ENCODE measurements at places on chromosomes 13 and 19.

- no peak for DNase-seq
Measured at GRCh38 chr13:82614086-82614485, 1268.2 kb downstream of the SLITRK1 start.

GRCh38 chr19:20513189-20513904 is 52.2 kb downstream of the ZNF737 start:
- no peak for DNase-seq

DNA sequence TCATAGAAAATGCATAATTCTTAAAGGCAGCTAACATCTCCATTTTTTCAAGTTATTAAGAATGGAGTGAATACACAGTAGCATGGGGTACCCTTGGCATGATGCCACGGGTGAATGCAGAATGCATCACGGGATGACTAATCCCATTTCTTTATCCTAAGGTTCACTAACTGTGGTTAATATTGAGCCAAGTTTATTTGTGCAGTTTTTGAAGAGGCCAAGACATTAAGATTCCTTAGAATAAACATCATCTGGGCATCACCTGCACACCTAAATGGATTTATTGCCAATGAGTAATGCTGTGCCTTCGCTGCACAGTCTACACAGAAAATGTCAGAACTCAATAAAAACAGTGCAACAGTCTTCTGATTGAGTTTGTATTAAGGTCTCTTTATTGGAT is 333.1 kb downstream of the GPC6 start:
- no peak for DNase-seq

- DNase-seq: no peak
Measured at GRCh38 chr19:18972851-18973250, 31.8 kb upstream of the HOMER3 start.

DNA sequence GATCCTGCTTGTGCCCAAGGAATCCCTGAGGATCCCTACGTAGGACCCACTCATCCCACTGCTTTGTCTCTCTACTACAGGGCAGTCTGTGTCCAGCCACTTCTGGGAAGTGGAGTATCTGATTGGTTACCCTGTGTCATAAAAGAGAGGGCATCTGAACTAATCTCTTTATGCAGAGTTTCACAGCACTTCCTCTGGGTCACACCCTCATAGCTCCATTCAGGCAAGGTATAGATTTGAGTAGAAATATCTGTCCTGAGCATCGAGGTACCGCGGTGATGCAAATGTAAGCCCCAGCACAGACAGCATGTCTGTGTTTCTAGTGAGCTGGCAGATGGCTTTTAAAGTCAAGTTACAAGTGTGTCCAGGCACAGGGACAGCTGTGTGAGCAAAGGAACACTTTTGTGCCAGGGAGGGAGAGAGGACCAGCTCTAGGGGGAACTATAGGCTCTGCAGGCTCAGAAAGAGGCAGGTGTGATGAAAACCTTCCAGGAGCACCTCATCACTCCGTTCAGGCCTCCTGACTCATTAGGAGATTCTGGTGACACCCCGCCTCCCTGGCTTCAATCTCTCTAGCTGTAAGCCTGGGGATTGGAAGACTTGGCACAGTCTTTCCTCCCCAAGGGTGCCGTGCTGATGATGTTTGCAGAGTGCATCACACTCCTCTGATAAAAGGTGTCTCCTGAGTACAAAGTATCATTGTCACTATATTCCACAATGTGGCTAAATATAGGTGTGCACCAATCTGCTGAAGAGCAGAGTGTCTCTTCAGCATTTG is 84.3 kb upstream of the UBL3 start:
- no peak for DNase-seq

- DNase-seq: no peak
Measured at GRCh38 chr13:33828431-33829129, 10.6 kb downstream of the RFC3 start.

- no peak for DNase-seq
Measured at GRCh38 chr19:41753159-41753558, 2.2 kb upstream of the CEACAM6 start.

DNA sequence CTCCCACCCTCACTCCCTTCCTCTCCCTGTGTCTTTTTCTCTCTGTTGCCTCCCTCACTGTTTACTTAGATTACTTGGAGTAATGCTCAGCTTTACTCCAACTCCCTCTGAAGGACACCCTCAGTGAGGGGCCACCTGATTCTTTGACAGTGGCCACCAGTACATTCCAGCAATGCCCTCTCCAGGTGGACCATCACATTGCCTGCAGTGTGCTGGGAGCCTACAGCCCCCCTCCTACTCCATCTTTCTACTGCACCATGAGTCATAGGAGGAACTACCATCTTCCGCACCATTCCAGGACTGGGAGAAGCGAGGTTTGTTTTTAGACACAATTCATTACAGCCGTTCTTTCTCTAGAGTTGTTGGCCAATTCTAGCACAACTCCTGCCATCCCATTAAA is 96.6 kb upstream of the POSTN start:
- no peak for DNase-seq

GRCh38 chr13:27942972-27943371 is 23.2 kb downstream of the PDX1 start:
- DNase-seq: no peak

DNA sequence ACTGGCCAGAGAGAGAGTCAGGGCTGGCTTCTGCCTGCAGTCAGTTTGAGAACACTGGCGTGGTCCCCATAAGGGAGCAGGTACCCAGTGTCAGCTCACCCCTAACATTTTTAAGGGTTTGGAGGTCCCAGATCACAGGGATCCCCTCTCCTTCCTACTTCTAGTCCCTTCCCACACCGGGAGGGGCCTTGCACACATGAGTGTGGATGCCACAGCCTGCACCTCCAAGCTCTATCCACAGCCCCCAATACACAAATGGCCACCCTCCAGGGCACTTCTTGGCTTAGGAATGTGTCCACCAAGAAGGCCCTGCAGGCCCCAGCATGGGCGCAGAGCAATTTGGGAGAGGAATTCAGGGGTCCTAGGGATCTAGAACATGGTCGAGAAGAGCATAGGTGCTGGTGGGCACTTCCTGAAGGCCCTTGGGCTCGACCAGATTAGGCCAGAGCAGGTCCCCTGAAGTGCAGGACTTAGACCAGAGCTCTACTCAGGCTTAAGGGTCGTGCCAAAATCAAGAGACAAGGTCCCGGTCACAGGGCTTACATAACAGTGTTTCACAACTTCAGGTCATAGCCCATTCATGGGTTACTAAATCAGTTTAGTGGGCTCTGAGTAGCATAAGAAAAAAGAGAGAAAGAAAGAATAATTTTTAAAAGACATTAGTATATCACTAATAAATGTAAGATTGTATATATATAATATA is 16.0 kb downstream of the FXYD5 start:
- DNase-seq: no peak

GRCh38 chr13:31982540-31982939 is 49.0 kb upstream of the FRY start:
- DNase-seq: peak; percentile 85

GRCh38 chr13:113650731-113651148 is 7.3 kb downstream of the ATP4B start:
- DNase-seq: no peak

DNA sequence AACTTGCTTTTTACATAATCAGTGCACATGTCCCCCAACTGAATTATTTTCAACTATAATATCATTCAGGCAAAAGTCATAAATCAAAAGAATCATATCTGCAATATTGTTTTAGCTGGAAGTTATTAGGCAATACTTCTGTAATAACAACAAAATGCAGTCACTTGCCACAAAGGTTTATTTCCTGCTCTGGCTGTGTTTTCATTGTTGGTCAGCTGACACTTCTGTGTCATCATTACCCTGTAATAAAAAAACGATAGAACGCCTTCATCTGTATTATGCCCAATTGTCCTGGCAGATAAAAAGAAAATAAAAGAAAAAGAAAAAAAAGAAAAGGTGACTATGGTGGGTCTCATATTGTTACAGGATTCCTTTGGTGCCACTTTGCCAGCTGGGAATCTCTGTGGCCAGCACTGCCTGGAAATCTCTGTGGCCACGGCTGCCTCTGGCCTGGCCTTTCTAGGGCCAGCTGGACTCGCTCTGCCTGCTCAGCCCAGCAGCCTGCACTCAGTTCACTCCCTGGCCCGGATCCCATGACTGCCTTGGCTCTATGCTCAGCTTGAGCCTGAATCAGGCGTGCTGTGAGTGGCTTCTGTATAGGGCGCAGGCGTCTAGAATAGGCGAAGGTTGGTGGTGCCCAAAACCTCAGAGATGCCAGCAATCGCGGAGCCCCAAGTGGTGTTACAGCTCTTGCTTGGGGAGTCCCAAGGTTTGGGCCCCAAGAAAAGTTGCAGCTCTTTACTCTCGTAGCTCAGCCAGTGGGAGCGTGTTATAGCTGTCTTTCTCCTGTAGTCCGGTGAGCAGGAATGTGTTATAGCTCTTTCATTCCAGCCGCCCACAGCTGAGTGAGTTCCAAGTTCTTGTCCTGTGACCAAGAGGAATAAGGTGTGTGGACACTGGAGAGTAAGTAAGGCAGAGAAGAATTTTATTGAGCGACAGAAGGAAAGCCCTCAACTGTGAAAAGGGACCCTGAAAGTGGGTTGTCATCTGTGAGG is 1227.1 kb downstream of the SLITRK1 start:
- peak; percentile 13 for DNase-seq
